Activated CD4-positive, alpha-beta T cell treated with anti-CD3 and anti-CD28 coated beads, Interleukin-2, amount 10 ng/mL, durations not matched to agents 7 days and 5 days (primary cell): ENCODE measurements at places on chromosomes 3 and 15. TPM values are rescaled to one million over a fixed set of nuclear protein-coding genes. Genes with fewer than 3 reads are reported as not detected.

Gene DCBLD2
- total RNA-seq, result 3.9 TPM

Gene TIMP4
- not detected for total RNA-seq

Gene ERC2
- not detected for total RNA-seq

Gene TOPAZ1
- total RNA-seq, result not detected

Gene SLC25A38
- 34.0 TPM for total RNA-seq

Gene A4GNT
- not detected for total RNA-seq

Gene ZMYND10
- 3.6 TPM for total RNA-seq

Gene TMEM108
- total RNA-seq, result not detected

Gene PLS1
- 2.6 TPM for total RNA-seq

Gene CLSTN2
- total RNA-seq, result not detected

Gene TRH
- not detected for total RNA-seq

Gene CHRNA3
- not detected for total RNA-seq

Gene SKOR1
- 0.29 TPM for total RNA-seq

Gene DUOX2
- total RNA-seq, result 0.02 TPM

Gene PLSCR5
- not detected for total RNA-seq

Gene COL7A1
- total RNA-seq, result 0.52 TPM

Gene NEIL1
- total RNA-seq, result 2.2 TPM

Gene TNNC1
- 1.5 TPM for total RNA-seq

Gene SERPINI2
- total RNA-seq, result not detected

Gene SLC15A2
- total RNA-seq, result 2.2 TPM

Gene KNG1
- total RNA-seq, result not detected

Gene SH2D7
- not detected for total RNA-seq

Gene PAQR5
- not detected for total RNA-seq

Gene TF
- total RNA-seq, result 0.45 TPM

Gene CLN6
- 61.9 TPM for total RNA-seq

Gene ZDHHC23
- total RNA-seq, result 3.3 TPM

Gene FILIP1L
- total RNA-seq, result 0.44 TPM

Gene ACKR2
- 0.73 TPM for total RNA-seq

Gene ROPN1B
- total RNA-seq, result not detected

Gene CNTN4
- total RNA-seq, result not detected

Gene SH3GL3
- not detected for total RNA-seq

Gene GOLGA6A
- total RNA-seq, result not detected

Gene TMEM115
- 17.5 TPM for total RNA-seq

Gene P2RY12
- not detected for total RNA-seq

Gene DUOXA1
- not detected for total RNA-seq

Gene IGSF11
- 2.0 TPM for total RNA-seq

Gene BCHE
- not detected for total RNA-seq

Gene CAND2
- total RNA-seq, result 0.84 TPM

Gene C3orf49
- not detected for total RNA-seq

Gene ACTC1
- not detected for total RNA-seq

Gene CD80
- total RNA-seq, result 7.2 TPM

Gene OIP5
- total RNA-seq, result 18.9 TPM

Gene SLC51A
- total RNA-seq, result not detected

Gene KCNMB3
- 0.60 TPM for total RNA-seq

Gene SEMA3B
- total RNA-seq, result 0.37 TPM

Gene IL12A
- total RNA-seq, result not detected

Gene SEMA3F
- total RNA-seq, result not detected

Gene DALRD3
- 20.7 TPM for total RNA-seq

Gene AGTR1
- not detected for total RNA-seq

Gene TFRC
- 234 TPM for total RNA-seq

Gene CCR8
- total RNA-seq, result 1.9 TPM

Gene CLDN18
- total RNA-seq, result not detected

Gene ITIH3
- total RNA-seq, result not detected

Gene CELF6
- 1.2 TPM for total RNA-seq

Gene PTH1R
- total RNA-seq, result not detected

Gene C3orf20
- 0.10 TPM for total RNA-seq

Gene CTXND1
- not detected for total RNA-seq

Gene TP63
- total RNA-seq, result 0.35 TPM
